Stimulated activated CD4-positive, alpha-beta T cell treated with anti-CD3 and anti-CD28 coated beads, Interleukin-1b, Interleukin-23, amount 100 ng/mL, for 1 hour (primary cell): ENCODE measurements at places on chromosomes 11 and 22.

DNA sequence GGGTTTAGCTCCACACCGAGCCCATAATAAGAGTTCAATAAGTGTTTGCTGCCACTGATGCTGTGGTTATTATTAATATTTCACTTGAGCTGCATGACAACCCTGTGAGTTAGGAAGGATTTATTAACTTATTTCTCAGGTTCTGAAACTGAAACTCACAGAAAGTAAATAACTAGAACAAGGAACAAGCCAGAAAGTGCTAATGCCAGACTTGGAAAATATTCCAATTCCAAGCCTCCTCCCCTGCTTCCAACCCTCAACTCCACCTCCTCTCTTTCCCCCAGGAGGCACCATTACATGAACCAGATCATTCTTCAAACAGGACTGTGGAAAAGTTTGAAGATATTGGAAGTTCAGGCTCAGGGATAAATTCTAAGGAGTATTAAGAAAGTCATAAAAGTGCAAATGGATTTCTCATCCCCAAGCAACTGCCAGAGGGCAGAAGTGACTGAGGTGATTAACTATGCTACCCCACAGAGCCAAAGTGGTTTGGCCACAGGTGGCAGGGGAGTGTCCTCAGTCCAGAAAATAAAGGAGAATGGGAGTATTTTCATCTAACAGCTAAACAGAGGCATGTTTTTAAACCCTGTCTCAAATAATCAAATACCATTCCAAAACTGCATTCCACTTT is 3.2 kb upstream of the FJX1 start:
- no peak for DNase-seq

GRCh38 chr11:33585586-33586209 is 114.9 kb downstream of the C11orf91 start:
- DNase-seq: no peak

- DNase-seq: no peak
Measured at GRCh38 chr11:93686812-93687211, 25.3 kb downstream of the CEP295 start.

- DNase-seq: no peak
Measured at GRCh38 chr11:45429719-45430118, 143.6 kb upstream of the SYT13 start.

- no peak for DNase-seq
Measured at GRCh38 chr11:3859373-3859881, 4.0 kb downstream of the STIM1 start.

DNA sequence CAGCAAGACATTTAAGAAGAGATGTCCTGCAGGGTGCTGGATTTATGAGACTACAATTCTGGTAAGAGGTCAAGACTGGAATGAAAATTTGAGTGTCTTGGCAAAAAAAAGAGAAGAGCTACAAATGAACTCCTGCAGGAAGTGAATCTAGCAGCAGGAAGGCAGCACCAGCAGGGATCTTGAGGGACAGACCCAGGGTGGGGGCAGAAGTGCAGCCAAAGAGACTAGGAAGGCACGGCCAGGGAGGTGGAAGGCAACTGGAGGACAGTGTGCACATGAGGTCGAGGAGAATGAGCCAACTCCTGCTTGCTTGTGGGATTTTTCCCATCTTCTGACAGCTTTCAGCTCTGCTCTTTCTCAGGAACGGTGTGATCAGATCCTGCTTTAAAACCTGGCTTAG is 263.2 kb downstream of the BUD13 start:
- no peak for DNase-seq

- DNase-seq: no peak
Measured at GRCh38 chr11:117633186-117633754, 163.7 kb downstream of the DSCAML1 start.

DNA sequence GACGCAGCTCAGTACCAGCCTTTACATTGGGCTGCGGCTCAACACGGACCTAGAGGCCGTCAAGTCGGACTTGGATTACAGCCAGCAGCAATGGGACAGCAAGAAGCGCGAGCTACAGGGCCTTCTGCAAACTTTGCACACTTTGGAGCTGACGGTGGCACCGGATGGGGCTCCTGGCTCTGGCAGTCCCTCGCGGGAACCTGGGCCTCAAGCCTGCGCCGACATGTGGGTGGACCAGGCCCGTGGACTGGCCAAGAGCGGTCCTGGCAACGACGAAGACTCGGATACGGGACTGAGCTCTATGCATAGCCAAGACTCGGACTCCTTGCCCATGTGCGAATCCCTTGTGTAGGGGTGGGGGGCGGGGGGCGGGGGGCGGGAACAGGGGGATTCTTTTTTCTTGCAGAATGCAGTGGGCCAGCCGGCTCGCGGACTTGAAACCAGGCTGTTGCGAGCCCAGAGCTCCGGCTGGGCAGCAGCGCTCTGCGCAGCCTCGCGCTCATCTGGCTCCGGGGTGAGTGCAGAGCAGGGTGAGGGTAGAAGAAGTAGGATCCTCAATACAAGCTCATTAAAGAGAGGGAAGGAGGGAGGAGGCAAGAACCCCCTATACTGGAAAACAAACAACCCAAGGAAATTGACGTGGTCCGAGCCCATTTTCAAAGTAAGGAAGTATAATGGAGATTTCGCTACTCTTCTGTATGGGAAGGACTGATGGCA is 1.8 kb downstream of the RASSF10 start:
- DNase-seq: no peak

GRCh38 chr11:63032457-63032856 is 16.8 kb upstream of the SLC22A8 start:
- DNase-seq: no peak

- DNase-seq: no peak
Measured at GRCh38 chr11:33194455-33194854, 33.2 kb upstream of the CSTF3 start.

DNA sequence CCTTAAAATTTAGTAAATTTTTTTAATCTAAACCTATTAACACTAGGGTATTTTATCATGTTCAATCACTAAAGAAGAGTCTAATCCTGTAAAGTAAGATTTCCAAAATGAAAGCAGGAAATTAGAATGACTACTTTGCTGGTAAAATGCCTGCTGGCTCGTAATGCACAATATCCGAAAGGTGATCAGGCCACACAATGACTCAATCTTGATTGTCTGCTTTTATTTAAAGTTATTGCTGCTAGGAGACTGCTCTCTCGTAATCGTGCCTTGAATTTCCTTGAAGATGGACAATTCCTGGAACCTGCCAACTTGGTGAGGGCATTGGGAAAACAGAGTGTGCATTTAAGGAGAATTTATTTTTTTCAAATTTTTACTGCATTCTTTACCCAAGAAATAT is 1786.5 kb upstream of the RAG2 start:
- no peak for DNase-seq

GRCh38 chr11:60485987-60486386 is 6.6 kb upstream of the MS4A12 start:
- no peak for DNase-seq

- DNase-seq: no peak
Measured at GRCh38 chr11:2662430-2663299, 37.1 kb downstream of the KCNQ1OT1 start.

DNA sequence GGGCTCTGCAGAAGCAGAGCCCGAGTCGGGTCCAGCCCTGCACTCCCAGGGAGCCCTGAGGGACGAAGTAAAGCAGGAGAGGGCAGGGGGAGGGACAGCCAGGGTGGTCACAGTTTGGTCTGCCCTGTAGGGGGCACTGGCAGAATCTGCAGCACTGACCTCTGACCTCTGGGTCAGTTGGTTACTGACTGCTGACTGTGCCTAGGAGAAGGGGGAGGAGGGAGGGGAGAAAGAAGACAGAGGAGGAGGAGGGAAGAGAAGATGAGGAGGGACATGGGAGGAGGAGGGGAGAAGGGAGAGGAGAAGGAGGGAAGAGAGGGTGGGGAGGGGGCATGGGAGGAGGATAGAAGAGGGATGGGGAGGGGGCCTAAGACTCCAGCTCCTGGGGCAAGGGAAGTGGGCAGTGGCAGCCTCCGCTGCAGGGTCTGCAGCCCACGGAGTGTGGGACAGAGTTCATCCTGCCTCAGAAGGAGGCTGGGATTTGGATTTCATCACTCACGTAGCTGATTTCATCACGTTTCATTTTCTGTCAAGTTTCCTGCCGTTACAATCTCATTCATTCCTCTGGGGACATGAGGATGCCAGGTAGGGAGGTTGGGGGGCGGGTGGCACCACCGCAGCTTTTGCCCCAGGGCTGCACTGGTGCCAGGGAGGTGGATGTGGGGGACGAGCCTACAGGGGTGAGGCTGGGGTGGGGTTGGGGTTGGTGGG is 55.2 kb downstream of the FLRT1 start:
- no peak for DNase-seq

- no peak for DNase-seq
Measured at GRCh38 chr11:60777572-60777971, 7.6 kb upstream of the MS4A10 start.

- DNase-seq: no peak
Measured at GRCh38 chr11:8533332-8533731, 60.7 kb downstream of the STK33 start.

DNA sequence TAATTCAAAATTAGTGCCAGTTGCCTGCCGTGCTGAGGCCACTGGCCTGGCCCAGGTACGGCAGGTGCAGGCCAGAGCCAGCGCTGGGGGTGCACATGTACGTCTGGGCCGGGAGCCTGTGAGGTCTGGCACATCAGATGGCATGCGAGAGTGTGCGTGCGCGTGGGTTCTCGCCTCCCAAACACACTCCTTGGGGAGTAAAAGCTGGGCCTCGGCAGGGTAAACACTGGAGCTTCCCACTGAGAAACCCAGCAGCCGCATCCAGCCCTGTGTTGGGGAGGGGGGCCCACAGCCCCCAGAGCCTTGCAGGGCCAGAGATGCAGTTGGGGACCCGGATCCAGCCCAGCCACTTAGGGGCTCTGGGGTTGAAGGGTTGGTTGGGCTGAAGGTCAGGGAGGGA is 37.8 kb downstream of the FLRT1 start:
- no peak for DNase-seq

DNA sequence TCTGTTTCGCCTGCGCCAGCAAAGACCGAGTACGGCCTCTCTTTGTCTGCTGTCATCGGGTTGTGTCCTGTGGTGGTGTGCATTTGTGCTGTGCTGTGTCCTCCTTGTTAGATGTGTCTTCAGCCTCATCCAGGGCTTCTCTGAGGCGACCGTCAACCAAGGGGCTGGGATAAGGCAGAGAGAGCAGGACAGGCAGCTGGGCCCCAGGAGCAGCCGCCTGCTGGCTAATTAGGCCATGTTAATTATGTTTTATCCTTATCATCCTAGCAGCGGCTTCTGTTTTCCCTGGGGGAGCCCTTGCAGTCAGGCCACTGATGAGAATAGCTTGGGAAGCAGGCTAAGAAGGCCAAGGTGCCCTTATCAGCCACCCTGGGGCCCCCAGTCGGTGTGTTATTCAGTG is 40.7 kb upstream of the TTC12 start:
- DNase-seq: no peak

GRCh38 chr22:19824926-19825339 is 29.7 kb downstream of the GNB1L start:
- DNase-seq: no peak

DNA sequence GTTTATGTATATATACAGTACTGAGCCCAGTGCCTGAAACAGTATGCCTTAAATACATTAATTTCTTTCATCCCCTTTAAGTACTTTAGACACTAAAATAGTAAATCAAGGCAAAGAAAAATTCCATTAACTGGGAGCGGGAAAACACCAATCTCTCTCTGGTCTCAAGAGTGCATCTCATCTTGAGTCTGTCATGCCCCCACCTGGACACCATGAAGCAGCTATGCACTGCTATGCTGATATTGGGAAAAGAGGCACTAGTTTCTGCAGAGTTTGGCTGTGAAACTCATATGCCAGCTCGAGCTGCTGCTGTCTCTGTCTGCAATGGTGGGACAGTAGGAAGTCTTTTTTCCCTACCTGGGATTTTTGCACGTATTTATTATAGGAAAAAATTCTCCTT is 754.4 kb upstream of the RAG2 start:
- no peak for DNase-seq

DNA sequence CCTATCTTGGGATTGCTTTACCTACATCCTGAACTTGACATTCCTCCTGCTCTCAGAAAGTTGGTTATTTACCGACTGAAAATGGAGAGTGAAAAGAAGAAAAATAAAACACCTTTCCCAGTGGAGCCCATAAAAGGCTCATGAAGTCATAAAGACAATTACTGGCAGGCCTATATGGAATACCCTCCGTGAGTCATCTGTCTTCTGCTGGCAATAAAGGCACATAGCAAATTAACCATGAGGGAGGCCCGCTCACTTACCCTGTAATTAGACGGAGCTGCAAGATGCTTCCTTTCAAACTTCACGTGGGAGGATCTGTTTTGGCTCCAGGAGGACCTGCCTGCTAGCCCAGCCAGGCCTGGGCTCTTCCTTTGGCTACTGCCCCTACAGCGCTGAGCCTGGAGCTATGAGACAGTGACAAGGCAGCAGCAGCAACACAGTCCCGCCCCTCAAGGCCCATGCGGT is 540.4 kb downstream of the BUD13 start:
- DNase-seq: no peak

GRCh38 chr11:116239247-116239646 is 533.5 kb downstream of the BUD13 start:
- DNase-seq: no peak

- DNase-seq: no peak
Measured at GRCh38 chr11:11425806-11426205, 72.8 kb upstream of the CSNK2A3 start.

GRCh38 chr22:40417881-40418280 is 47.5 kb downstream of the SGSM3 start:
- no peak for DNase-seq

DNA sequence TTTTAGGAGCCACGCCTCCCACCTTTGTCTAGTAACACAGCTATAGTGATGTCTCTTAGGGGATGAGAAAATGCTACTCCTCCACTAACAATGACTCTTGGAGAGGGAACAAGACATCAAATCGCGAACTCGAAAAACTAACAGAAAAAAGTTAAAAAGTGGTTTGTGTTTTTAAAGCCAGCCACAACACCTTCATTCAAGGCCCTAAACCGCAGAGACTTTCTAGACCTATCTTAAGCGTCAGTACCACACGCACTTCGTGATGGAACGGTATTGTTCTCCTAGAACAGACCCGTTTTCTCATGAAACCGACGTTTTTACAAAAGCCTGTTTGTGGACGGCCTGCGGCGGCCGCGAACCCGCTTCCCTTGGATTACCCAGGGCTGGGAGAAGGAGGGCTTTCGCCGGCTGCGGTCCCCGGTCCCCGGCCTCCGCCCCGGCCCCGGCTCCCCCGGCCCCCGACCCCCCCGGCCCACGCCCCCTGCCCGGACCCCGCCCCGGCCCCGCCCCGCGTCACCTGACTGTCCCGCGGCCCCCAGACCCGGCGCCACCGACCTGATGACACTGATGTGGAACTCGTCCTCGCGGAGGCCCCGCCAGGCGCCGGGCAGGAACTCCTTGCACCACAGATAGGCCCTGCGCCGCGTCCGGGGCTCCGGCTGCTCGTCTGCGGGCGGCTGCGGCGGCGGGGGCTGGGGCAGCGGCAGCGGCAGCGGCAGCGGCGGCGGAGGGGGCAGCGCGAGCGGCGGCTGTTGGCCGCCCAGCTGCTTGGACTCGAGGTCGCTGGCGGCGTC is 718 bp downstream of the CHKA start:
- DNase-seq: no peak

DNA sequence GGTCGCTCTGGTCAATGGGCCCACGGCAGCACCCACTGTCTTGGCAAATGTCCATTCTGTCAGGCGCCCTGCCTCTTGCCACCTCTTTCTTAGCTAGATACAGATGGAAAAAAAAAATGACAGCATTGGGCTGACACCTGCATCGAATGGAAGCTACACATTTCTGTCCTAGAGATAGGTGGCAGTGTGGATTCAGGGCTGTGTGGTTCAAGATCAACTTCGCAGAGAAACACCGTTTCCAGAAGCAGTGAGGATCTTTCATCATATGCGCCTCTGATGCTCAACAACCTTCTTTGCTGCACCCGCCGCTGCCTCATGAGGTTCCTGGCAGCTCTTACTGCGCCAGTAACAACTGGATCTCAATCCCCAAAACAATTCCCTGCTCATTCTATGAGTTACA is 236.3 kb downstream of the KIRREL3 start:
- no peak for DNase-seq
